ENCODE measurements at places on chromosomes 16 and 17. TPM values are rescaled to one million over a fixed set of nuclear protein-coding genes. Genes with fewer than 3 reads are reported as not detected.

Gene FBXO39
- polyA plus RNA-seq, result not detected

Gene RAB37
- 76.5 TPM for polyA plus RNA-seq

Gene KCNJ18
- not detected for polyA plus RNA-seq

Gene RCVRN
- polyA plus RNA-seq, result not detected

Gene HEATR9
- polyA plus RNA-seq, result not detected

Gene FOXJ1
- polyA plus RNA-seq, result not detected

Gene KRT16
- polyA plus RNA-seq, result not detected

Gene TBC1D26
- not detected for polyA plus RNA-seq

Gene KRT25
- polyA plus RNA-seq, result not detected

Gene PRSS33
- not detected for polyA plus RNA-seq
